ENCODE measurements at places on chromosomes 11 and 22.

- peak; percentile 99 for DNase-seq
Measured at GRCh38 chr22:30422481-30423300, 2.9 kb upstream of the MTFP1 start.

- peak; percentile 89 for DNase-seq
Measured at GRCh38 chr11:32817181-32817851, 12.4 kb upstream of the PRRG4 start.

GRCh38 chr22:29702931-29703501 lies 16.8 kb upstream of the CABP7 start:
- no peak for DNase-seq

GRCh38 chr11:13775471-13775870 lies 107.0 kb downstream of the FAR1 start:
- DNase-seq: peak; percentile 18
